HCT116 (cell line): ENCODE measurements at places on chromosomes 7 and 10. TPM values are rescaled to one million over a fixed set of nuclear protein-coding genes. Genes with fewer than 3 reads are reported as not detected.

EPDR1 gene
- 8.0 TPM for total RNA-seq

ANK3 gene
- total RNA-seq = 15.3 TPM

DNA sequence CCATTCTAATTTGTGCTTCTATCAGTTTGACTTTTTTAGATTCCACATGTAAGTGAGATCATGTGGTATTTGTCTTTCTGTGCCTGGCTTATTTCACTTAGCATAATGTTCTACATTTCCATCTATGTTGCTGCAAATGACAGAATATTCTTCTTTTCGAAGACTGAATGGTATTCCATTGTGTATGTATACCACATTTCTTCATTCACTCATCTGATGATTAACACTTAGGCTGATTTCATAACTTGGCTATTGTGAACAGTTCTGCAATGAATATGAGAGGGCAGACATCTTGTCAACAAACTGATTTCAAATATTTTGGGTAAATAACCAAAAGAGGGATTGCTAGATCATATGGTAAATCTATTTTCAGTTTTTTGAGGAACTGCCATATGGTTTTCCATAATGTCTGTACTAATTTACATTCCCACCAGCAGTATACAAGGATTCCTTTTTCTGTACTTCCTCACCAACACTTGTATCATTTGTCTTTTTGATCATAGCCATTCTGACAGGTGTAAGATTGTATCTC is 52.9 kb downstream of the ZNF22 start:
- DNase-seq = no peak

PDIA4 gene
- total RNA-seq = 217 TPM

- DNase-seq = no peak
Observed at GRCh38 chr10:16992611-16993119, 136.9 kb downstream of the CUBN start.

DNA sequence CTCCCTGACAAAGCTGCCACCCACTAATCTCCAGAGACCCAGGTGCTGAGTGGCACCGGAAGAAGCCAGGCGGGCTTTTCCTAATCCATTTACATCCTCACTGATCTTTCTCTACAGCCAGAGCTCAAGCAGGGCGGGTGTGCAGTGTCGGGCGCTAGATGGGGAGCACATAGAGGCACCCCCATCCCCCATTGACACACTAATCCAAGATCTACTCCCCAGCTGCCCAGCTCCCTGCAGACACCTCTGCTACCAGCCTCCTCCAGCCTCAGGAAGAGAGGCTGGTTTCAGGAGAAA is 22.2 kb downstream of the FRMPD2 start:
- DNase-seq = no peak

SFRP4 gene
- total RNA-seq = 0.25 TPM

STEAP4 gene
- total RNA-seq = 0.15 TPM

DNA sequence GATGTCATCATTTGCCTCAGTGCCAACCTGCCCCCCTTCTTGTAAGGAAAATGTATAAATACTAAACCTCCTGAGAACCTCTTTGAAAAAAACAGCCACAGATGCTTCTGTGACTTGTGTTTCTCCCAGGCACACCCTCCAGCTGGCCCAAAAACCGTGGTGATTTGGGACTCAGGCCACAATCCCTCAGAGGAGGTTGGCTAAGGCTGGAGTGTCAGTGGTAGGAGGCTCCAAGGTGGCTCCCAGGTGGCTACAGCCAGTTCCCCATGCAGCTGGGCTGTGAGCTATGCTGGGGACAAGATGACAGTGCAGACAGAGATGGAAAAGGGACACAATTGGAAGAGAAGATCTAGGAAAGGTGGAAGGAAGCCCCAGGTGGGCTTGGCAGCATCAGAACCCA is 104.7 kb downstream of the CPXM2 start:
- DNase-seq = no peak

- no peak for DNase-seq
Observed at GRCh38 chr7:150417239-150417638, 33.2 kb upstream of the GIMAP8 start.

RBP4 gene
- total RNA-seq = 2.4 TPM

GRCh38 chr10:76463111-76463510 is 1031.7 kb downstream of the LRMDA start:
- DNase-seq = no peak

DNA sequence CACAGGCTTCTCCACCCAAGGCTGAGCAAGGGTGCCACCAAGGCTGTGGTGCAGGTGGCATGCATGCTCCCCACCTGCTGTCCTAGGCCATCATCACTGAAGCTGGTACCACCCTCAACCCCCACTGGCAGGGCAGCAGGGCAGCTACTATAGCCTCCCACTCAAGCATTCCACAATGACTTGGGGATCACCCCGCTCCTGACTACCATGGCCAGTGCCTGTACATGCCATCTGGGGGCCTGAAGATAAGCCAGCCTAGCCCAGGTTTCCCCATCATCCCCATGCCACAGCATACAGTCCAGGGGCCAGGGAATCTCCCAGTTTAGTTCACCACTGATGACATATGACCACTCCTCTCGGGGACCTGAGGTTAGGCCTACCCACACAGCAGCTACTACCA is 510.9 kb upstream of the LRRTM3 start:
- DNase-seq = no peak

DCLRE1A gene
- total RNA-seq = 13.9 TPM

DNA sequence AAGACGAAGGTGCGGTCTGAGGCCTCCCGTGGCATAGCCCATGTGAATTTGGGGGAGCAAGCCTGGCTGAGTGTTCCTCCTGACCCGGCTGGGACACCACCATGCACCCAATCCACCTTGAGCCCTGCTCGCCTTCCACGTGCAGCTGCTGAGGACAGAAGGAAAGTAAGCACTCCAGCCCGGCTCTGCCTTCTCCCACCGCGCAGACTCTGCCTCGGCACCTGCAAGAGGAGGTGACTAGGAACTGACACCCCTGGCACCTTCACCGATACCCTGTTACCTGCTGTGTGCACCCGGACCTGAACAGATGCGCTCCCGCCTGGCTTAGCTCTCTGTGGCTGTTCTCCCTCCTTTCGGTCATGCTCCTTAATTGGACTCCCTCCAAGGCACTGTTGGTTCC is 57.0 kb upstream of the OPN4 start:
- DNase-seq = no peak

DNA sequence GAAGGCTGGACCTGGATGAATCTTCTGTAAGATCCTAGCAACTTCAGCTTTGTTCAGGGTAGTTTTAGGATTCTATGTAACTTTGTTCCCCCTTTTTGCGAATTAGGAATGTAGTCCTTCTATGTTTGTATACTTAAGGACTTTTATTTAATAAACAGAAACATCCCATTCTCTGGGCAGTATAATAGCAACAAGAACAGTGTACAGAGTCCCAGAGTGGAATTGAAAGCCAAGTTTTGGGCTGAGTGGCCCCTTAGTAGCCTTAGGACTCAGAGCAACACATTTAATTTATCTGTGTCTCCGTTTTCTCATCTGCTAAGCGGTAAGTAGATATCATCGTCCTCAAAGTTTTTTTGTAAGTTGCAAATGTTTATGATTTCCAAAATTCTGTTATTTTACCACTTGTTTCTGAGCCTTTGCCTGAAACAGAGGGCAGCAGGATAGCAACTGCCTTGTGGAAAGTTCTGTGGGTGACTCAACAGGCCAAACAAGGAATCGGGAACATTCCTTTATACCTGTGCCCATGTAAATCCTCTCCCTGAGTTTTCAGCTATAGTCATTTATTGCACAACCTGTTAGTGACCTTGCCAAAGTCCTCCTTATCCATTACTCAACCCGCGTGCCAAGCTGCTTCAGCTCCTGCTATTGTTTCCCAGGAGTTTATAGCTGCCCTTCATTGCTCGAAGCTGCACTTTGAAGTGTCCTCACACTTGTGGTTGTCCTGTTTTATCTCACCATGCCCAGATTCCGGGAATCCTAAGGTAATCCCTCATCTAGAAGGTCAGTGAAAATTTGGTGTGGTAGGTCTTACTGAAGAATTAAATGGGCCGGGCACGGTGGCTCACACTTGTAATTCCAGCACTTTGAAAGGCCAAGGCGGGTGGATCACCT is 199.1 kb upstream of the AHR start:
- peak; percentile 69 for DNase-seq

DNA sequence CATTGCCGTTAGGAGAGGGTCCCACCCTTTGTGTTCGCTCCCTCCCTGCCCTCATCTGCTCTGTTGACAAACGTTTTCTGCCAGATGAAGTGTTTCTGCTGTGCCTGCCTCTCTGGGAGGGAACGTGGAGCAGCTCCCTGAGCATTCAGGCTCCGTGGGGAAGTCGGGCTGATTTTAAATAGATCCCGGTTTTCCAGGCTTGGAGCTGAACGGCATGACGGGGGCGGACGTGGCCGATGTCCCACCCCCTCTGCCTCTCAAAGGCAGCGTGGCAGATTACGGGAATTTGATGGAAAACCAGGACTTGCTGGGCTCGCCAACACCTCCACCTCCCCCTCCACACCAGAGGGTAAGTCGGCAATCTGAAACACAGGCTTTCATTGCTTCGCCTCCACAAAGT is 101.9 kb upstream of the NPS start:
- DNase-seq = no peak

GRCh38 chr7:30450240-30450982 is 28.2 kb downstream of the NOD1 start:
- no peak for DNase-seq

MRPS24 gene
- total RNA-seq = 156 TPM

DNA sequence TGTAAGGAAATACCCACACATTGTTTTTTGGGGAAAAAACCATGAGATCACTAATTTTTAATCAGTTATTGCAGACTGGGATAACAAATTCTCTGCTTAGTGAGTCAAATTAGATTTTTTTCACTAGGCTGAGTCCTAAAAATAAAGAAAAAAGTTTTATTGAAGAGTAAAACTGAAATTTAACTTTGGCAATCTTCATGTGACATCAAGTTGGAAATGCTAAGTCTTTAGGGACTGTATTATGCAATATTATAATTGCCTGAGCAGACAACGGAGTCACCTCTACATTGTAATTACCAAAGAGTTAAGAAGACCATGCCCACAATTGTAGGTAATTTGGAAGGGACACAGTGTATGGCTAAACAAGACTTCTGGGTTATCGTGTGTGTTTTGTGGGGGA is 2.2 kb upstream of the CLEC5A start:
- no peak for DNase-seq

DNA sequence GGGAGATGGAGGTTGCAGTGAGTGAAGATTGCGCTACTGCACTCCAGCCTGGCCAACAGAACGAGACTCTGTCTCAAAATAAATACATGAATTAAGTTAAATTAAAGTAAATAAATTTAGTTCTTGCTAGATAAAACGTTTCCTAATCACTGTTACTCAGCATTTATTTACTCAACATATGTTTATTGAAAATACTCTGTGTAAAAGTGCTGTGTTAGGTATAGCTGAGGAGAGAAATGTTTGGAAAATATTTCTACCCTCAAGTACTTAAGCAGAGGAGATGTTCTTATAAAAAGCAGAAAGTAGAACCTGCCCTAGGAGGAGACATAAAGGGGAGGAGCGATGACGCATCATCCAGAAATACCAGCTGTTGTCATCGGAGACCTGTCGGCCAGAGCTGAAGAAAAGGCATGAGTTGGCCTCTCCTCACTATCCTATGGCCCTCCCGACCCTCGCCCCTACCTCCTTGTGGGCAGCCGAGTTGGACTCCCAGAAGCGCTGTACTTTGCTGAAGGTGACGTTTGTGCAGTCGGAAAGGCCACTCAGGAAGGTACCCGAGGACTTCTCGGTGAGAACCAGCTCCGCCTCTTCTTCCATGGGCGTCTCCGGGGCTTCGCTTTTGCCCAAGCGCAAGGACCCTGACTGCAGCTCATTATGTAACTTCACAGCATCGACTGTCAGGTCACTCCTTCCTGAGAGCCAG is 1.1 kb downstream of the RRP12 start:
- peak; percentile 57 for DNase-seq

SPDYE2 gene
- not detected for total RNA-seq

DNA sequence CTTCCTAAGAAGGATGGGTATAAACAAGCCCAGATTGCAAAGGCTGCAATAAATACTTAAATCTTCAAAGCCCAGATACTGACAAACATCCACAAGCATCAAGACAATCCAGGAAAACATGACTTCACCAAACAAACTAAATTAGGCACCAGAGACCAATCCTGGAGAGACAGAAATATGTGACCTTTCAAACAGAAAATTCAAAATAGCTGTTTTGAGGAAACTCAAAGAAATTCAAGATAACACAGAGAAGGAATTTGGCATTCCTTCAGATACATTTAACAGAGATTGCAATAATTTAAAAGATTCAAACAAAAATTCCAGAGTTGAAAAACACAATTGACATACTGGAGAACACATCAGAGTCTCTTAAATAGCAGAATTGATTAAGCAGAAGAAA is 23.0 kb downstream of the GSDME start:
- DNase-seq = no peak

- no peak for DNase-seq
Observed at GRCh38 chr7:111011520-111011919, 79.4 kb upstream of the LRRN3 start.

GFRA1 gene
- total RNA-seq = 0.30 TPM
